ENCODE measurements at places on chromosomes 13 and 19. TPM values are rescaled to one million over a fixed set of nuclear protein-coding genes. Genes with fewer than 3 reads are reported as not detected.

The ZNF329 gene
- 18.7 TPM for total RNA-seq

The CGB5 gene
- total RNA-seq: 0.16 TPM

The ZNF730 gene
- 1.3 TPM for total RNA-seq

The ZNF507 gene
- 15.6 TPM for total RNA-seq

The CCNA1 gene
- total RNA-seq: not detected

The TMEM221 gene
- total RNA-seq: 0.12 TPM

The SIGLEC11 gene
- total RNA-seq: not detected

The ARL11 gene
- not detected for total RNA-seq

The ADM5 gene
- total RNA-seq: 0.36 TPM

The ZNF525 gene
- total RNA-seq: 10.2 TPM

The MADCAM1 gene
- 0.16 TPM for total RNA-seq

The NLRP5 gene
- total RNA-seq: not detected

The PRSS57 gene
- total RNA-seq: not detected

The LILRB4 gene
- not detected for total RNA-seq

The PTPRH gene
- 1.1 TPM for total RNA-seq

The PNMA8B gene
- 1.1 TPM for total RNA-seq

The OPA3 gene
- total RNA-seq: 16.3 TPM

The CYP4F8 gene
- total RNA-seq: not detected

The STARD13 gene
- 76.9 TPM for total RNA-seq

The SMIM44 gene
- total RNA-seq: not detected

The ZIK1 gene
- 13.8 TPM for total RNA-seq

The PDE4C gene
- 0.16 TPM for total RNA-seq

The C19orf85 gene
- not detected for total RNA-seq

The SIX5 gene
- 17.2 TPM for total RNA-seq

The CLEC4G gene
- total RNA-seq: not detected

The C13orf46 gene
- 1.3 TPM for total RNA-seq

The LGALS4 gene
- not detected for total RNA-seq

The ZGLP1 gene
- total RNA-seq: 1.8 TPM

The LCP1 gene
- 0.61 TPM for total RNA-seq

The TDRD12 gene
- total RNA-seq: 0.81 TPM

The NBEA gene
- 5.7 TPM for total RNA-seq

The LGALS16 gene
- not detected for total RNA-seq

The RAD23A gene
- 94.6 TPM for total RNA-seq

The KCNC3 gene
- total RNA-seq: not detected

The TMEM91 gene
- 3.7 TPM for total RNA-seq

The COX7A1 gene
- total RNA-seq: 13.3 TPM

The SELENOW gene
- 158 TPM for total RNA-seq

All from hair follicle dermal papilla cell (primary cell).